ENCODE measurements at places on chromosomes 2 and 18. TPM values are rescaled to one million over a fixed set of nuclear protein-coding genes. Genes with fewer than 3 reads are reported as not detected.

DNA sequence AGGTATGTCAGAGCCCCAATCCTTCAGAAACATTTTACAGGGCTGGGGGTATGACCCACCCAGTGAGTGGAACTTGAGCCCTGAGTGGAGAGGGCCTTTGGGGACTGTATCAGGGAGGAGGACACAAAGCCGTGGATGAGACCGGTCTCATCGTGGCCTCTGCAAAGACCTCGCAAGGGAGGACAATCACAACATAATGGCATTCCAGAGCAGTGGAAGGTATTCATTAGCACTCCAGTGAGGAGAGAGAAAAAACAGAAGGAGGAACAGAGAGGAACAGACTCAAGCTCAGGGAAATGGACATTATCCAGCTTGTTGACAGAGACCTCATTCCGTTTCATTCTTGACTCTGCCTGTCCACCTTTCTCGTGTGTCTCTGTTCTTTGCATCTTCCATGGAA, 38.8 kb upstream of the CTAGE1 start:
- DNase-seq: no peak

CRACDL gene
- total RNA-seq: 24.3 TPM

GREB1L gene
- 3.8 TPM for total RNA-seq

- DNase-seq: no peak
Observed at GRCh38 chr18:789397-789796, 22.6 kb downstream of the YES1 start.

DNAH7 gene
- total RNA-seq: 2.5 TPM

GRCh38 chr18:79804130-79804787, 6.5 kb downstream of the KCNG2 start:
- DNase-seq: no peak

DNA sequence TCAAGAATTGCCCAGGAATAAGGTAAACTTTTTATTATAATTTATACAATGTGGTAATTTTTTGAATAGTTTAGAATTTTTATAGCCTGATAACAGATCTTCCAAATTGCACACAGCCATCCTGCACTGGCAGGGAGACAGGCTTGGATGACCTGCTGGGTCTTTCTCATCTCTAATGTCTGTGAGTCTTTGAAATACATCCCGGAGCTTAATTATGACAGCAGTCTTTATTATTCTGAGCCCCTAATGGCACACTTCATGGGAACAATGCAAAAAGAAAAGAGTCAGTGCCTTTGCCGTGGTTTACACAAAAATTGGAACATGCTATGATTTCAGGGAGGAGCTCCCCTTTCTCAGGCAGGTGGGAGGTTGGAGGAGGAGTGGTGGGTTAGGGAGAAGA, 71.0 kb downstream of the TMEM182 start:
- no peak for DNase-seq

Data from Calu3 (cell line).